ENCODE measurements at places on chromosomes 16 and 17.
A peak's percentile ranks its signal among the peaks of the same experiment; 100 is the strongest.

- DNase-seq: no peak
Observed at GRCh38 chr17:21548236-21548635, 144.1 kb upstream of the KCNJ18 start.

GRCh38 chr16:85222155-85222863 is 110.0 kb upstream of the CIBAR2 start:
- DNase-seq: no peak

DNA sequence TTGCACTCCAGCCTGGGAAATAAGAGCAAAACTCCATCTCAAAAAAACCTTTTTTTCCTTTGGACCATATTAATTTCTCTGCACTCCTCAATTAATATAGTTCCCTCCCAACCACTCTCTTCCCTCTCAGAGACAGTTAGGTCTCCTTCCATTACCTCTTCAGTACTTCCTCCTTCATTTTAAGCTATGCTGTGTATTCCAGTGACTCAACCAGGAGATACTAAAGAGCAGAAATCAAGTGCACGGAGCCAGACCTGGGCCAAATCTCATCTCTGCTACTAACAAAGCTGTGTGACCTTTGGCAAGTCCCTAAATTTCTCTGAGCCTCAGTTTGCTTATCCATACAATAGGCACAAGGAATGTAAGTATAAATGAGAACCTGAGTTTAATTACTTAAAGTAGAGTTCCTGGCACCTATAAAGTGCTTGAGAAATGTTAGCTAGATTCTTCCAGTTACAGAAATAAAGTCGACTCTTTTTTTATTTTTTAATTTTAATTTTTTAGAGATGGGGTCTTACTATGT is 8.5 kb downstream of the PECAM1 start:
- no peak for DNase-seq

- no peak for DNase-seq
Observed at GRCh38 chr16:50453446-50453845, 84.7 kb upstream of the BRD7 start.

DNA sequence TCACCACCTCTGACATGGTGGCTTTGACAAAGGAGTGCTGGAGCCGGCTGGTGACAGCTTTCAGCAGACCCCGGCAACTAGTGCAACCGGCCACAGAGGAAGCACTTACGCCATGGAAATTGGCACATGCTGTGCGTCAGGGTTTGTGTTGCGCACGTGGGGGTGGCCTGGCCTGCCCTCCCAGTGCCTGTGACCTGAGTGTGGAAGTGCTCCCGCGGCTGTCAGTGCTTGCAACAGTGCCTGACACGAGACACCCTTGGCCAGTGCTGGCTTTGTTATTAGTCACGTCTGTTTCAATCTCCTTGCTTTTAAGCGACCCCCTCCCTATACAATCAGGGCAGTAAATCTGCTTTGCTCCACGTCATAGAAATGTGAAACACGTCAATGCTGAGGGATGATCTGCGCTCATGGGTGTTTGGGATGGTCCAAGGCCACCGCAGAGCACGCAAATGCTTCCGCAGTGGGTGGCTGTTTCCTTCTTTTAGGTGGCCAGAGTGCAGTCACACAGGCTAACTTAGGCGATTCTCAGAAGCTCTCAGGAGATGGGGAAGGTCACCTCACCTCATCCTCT is 64.3 kb downstream of the PGS1 start:
- no peak for DNase-seq

GRCh38 chr17:72597354-72598087 is 476.7 kb downstream of the SOX9 start:
- no peak for DNase-seq

DNA sequence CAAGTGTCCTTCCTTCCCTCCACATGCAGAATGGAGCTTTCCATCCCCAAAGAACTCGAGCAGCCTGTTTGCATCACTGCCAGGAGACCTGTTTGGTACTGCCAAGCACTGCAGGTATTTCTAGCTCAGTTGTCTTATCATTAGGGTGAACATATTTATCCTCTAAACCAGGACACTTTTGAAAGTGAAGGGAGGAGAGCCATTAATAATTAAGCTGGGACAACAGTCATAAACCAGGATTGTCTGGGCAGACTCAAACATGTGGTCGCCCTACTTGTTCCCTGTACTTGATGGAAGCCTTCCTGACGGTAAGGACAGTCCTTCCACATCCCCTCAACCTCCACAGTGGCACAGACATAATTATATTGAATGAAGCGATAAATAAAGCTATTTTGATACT is 67.4 kb downstream of the PRKCA start:
- DNase-seq: no peak

GRCh38 chr17:59221159-59221847 is 992 bp downstream of the GDPD1 start:
- no peak for DNase-seq

- DNase-seq: peak; percentile 55
Observed at GRCh38 chr16:27426423-27427408, 24.7 kb downstream of the IL21R start.

GRCh38 chr16:85978291-85978775 is 79.4 kb downstream of the IRF8 start:
- DNase-seq: no peak

DNA sequence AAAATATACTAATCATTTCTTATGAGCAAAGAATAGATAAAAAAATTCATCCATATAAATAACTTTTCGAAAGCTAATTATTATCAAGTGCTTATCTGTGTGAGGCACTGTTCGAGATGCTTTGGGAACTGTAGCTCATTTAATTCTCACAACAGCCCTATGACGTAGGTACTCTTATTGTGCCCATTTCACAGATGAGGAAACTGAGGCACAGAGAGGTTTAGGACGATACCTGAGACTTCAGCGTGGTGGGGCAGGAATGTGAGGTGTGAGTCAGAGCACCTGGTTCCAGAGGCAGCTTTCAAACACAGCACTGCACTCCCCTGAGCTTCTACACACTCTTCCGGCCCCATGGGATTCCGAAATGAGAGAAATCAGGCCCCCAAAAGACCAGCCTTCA is 185.8 kb upstream of the HSBP1 start:
- no peak for DNase-seq

DNA sequence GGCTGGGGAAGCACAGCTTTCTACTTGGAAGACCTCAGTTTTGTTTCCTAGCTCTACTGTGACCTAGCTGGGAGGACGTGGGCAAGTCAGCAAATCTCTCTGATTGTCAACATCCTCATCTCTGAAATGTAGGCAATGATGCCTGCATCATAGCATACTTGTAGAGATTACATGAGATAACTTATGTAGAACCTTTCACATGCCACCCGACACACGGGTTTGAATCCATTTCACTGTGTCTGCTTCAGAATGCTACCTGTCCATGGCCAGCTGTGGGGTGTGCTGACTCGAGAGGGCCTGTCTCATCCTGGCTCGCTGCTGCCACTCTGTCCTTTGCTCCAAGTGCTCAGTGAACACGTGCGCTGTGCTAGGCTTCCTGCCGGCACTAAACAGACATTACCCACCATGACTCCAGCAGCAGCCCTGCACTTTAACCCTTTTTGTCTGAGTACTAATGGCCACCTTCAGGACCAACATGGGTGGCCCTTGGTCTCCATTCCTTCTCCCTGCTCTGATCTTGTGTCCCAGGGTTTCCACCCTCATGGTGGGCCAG is 7.4 kb downstream of the ADAP2 start:
- DNase-seq: no peak

- peak; percentile 91 for DNase-seq
Observed at GRCh38 chr17:7242717-7243452, 636 bp upstream of the GABARAP start.

GRCh38 chr17:54901230-54901822 is 674 bp downstream of the TOM1L1 start:
- DNase-seq: no peak

- DNase-seq: no peak
Observed at GRCh38 chr17:33109336-33110072, 117.9 kb downstream of the SPACA3 start.

- no peak for DNase-seq
Observed at GRCh38 chr17:71084219-71084618, 914.9 kb downstream of the KCNJ2 start.

- no peak for DNase-seq
Observed at GRCh38 chr17:55437159-55437605, 15.5 kb upstream of the MMD start.

GRCh38 chr17:50310455-50311111 is 35.3 kb upstream of the XYLT2 start:
- DNase-seq: no peak

GRCh38 chr17:39823407-39824054 is 40.6 kb downstream of the IKZF3 start:
- DNase-seq: no peak

DNA sequence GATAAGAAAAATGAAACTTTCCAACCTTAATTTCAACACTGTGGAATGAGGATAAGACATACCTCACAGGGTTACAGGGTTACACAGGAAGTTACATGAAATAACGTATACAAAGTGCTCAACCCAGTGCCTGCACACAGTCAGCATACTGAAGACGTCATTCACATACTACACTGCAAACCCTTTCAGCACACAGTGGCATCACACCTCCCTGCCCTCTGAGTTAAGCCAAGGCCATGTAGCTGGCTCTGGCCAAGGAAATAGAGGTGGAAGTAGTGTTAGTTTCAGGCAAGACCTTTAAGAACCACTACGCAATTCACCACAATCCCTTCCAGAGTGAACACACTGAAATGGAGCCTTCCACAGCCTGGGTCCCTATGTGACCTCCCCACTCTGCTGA is 46.6 kb upstream of the GSG1L start:
- no peak for DNase-seq

DNA sequence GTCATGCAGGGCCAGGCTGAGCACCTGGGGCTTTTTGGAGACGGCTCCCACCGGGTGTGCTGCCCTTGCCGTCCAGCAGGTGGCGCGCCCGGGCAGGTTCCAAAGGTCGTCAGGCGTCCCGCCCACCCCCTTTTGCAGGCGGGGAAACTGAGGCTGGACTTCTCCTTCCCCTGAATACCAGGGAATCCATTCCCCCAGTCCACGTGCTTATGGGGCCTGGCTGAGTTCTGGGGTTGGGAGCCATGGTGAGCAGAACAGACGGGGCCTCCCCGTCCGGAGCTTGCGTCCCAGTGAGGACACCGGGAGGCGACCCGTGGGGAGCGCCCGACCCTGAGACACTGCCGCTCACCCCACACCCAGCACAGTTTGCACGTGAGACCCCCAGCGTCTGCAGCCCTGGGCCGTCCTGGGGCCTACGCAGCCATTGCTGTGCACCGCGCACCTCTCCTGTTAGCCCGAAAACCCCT is 51.8 kb upstream of the JPH3 start:
- DNase-seq: peak; percentile 63

- DNase-seq: no peak
Observed at GRCh38 chr17:12842936-12843335, 53.6 kb downstream of the ARHGAP44 start.

DNA sequence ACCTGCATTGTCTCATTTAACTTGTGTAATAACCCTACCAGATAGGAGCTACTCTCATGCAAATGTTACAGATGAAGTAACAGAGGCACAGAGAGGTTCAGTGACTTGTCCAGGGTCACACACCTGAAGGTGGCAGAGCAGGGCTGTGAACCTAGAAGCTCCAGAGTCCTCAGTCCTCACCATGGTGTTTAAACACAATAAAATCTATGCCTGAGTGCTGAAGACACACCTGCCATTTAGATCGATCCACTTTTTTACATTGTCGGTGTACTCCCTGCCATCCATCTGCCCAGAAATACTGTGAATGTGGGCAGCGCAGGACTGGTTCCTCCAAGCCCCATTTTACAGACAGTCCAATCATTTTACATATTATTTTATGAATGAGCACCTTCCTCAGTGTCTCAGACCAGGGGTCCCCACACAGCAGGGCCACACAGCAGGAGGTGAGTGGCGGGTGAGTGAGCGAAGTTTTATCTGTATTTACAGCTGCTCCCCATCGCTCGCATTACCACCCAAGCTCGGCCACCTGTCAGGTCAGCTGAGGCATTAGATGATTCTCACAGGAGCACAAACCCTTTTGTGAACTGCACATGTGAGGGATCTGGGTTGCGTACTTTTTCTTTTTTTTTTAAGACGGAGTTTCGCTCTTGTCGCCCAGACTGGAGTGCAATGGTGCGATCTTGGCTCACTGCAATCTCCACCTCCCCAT is 5.6 kb downstream of the IL4R start:
- no peak for DNase-seq

DNA sequence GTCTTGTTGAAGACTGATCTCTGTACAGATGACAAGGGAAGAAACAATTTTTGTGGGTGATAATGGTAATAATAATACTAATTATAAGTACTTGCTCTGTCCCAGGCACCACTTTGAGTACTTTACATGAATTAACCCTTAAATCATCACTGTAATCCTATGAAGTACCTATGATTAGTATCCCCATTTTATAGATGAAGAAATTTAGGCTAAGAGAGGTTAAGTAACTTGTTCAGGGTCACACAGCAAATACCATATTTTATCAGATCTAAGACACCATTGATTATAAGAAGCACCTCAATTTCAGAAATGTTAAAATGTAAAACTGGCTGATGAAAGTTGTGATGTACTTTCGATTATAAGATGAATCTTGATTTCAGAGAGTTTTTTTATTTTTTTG is 18.6 kb downstream of the TADA2A start:
- DNase-seq: no peak

DNA sequence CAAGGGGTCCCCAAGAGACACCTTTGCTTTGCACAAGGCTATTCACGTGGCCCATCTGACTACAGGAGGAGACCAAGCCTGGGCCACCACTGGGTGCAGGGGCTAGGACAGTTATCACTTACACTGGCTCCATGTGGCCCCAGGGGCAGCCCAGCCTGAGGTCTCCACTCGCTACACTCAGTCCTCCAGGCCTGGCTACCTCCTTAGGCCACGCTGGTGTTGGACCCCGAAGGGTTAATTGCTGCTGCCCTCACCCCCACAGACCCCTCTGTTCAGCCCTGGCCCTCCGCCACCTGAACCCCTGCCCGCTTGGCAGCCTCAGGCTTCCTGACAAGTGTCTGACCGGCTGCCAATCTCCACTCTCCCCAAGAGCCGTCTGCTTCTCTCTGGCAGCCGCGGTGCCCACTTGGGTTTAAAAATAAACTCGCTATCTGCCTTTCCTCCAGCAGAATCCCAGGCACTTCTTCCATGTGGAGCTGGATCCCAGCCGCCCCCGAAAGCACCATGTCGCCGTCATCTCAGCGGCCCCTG is 27.8 kb downstream of the ADAM11 start:
- DNase-seq: no peak

Data from T-helper 9 cell (primary cell).